ENCODE measurements at places on chromosomes 16 and 17.
A peak's percentile ranks its signal among the peaks of the same experiment; 100 is the strongest.

GRCh38 chr16:48126801-48127644, 28.8 kb downstream of the ABCC12 start:
- peak; percentile 87 for DNase-seq

GRCh38 chr17:17892009-17892408, 55.2 kb upstream of the SREBF1 start:
- no peak for DNase-seq

DNA sequence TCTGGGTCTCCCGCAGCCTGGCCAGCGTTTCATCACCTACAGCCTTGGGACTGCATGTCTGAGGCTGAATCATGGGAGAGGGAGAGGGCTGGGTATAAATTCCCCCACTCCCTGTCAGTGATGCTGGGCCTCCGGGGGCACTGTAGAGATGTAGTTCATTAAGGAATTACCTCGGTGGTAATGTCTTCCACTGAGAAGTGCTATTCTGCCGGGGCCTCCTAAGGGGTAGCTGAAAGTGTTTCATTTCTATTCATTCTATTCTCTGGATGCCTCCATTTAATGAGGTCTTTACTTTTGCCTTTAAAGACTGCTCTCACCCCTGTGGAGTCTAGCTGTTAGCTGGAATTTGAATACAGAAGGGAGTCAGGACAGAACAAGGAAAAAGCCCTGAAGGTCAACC, 116.4 kb upstream of the HS3ST4 start:
- DNase-seq = no peak

GRCh38 chr17:30477083-30477773, at the start of gene GOSR1:
Gene GOSR1, plus strand, starts transcription at chr17:30477408. Its CDS starts 26 bp downstream, at chr17:30477434.
- DNase-seq = peak; percentile 92

DNA sequence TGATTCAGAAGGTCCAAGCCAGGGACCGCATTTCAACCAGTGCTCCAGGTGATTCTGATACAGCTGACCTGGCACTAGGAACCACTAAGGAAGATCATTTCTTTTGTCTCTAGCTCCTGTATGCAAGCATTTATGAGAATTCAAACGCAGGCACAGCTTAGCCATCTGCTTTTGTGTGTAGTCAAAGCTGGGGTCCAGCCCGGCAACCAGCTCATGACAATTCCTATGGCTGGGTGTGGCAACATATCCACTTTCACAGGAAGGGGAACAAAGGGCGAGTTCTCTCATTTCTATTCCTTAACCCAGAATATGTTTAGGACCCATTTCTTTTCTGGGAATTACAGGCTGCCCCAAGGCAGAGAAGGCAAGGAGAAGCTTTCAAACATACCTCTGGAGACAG, 27.3 kb upstream of the COG7 start:
- DNase-seq = no peak

DNA sequence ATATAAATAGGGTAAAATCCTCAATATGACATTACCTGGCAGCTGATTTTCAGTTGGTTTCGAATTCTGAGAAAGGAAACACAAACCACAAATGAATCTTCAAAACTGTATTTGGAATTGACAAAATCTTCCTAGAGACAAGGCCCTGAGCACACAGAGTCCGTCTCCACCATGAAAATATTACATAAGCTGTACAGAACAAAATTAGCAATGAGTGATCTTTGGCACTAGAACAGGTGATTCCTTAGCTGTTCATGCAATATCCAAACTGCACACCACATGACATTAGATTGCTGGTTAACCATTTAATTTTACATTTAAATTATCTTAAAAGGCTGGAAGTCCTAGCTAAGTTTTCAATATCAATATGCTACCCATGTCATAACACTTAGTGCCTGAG, 31.7 kb downstream of the GJC1 start:
- no peak for DNase-seq

GRCh38 chr16:49462362-49462988, 88.9 kb downstream of the C16orf78 start:
- DNase-seq = no peak

GRCh38 chr17:17663160-17664063, 17.8 kb upstream of the RAI1 start:
- DNase-seq = peak; percentile 88
